Pulmonary artery endothelial cell (primary cell): ENCODE measurements at places on chromosomes 7 and 10. TPM values are rescaled to one million over a fixed set of nuclear protein-coding genes. Genes with fewer than 3 reads are reported as not detected.

GRCh38 chr7:5589819-5590595, 166.4 kb upstream of the TNRC18 start:
- no peak for DNase-seq

SYT15B gene
- not detected in 2 replicates for total RNA-seq

DNA sequence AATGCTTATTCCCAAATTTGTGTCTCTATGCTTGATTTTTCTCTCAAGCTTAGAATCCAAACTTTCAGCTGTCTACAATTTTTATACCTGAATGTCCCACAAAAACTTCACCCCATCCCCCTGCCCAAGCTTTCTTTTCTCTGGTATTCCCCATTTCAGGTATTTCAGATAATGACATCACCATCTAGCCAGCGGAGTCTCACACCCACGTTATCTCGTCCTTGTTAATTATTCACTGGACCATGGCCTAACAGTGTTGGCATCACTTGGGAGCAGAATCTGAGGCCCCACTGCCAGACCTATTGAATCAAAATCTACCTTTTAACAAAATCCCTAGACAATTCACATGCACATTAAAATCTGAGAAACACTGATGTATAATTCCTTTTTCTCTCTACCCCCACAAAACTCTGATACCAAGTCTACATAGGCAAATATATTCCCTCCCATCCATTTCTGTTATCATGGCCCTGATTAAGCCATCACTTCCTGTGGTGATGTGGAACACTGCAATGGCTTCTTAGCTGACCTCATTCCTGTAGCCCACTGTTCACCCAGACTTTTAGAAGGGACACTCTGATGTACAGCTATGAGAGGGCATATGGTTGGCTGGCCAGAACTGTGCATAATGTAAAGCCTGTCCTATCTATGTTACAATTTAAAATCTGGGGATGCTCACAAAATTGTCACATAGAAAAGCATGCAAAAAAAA, 31.4 kb downstream of the ZNF438 start:
- no peak for DNase-seq

HOXA3 gene
- total RNA-seq = 0.53 and 0.66 TPM in 2 replicates

WEE2 gene
- not detected in 2 replicates for total RNA-seq

GRCh38 chr10:13514296-13514695, 14.5 kb downstream of the BEND7 start:
- no peak for DNase-seq

DNA sequence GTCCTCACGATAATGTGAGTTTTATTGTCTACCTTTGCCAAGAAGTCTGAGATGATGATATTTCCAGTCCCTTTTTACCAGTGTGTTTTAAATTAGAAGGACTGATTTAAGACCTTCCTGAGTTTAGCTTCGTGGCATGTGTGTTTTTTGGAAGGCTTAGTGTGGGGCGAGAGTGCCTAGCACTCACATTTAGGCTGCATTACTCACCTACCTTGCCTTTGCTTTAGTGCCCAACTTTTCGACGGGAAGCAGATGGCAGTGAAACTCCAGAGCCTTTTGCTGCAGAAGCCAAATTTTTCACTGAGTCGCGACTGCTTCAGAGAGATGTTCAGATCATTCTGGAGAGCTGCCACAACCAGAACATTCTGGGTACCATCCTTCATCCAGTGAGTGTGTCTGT, 50.9 kb downstream of the SND1 start:
- DNase-seq = no peak

GRCh38 chr10:100569687-100570481, 34.1 kb downstream of the HIF1AN start:
- no peak for DNase-seq

DNA sequence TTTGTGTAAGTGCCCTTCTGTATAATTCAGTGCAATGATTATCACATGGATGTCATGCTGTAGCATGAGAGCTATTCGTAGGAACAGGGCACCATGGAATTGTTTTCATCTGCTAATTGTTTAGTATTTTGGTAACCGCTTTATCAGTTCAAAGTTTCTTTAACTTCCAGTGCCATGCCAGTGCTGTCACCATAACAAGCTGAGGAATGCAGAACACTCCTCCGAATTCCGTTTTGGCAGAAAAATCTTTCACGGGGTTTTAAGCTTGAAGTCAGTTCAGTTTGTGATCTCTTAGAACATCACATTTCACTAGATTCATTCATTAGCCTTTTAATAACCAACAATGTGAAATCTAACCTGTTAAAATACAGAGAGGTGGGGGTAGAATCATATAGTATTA, 117.2 kb upstream of the SEMA3C start:
- DNase-seq = no peak

ASAH2B gene
- 2.0 and 2.3 TPM in 2 replicates for total RNA-seq

ITIH5 gene
- total RNA-seq = not detected in 2 replicates

DNA sequence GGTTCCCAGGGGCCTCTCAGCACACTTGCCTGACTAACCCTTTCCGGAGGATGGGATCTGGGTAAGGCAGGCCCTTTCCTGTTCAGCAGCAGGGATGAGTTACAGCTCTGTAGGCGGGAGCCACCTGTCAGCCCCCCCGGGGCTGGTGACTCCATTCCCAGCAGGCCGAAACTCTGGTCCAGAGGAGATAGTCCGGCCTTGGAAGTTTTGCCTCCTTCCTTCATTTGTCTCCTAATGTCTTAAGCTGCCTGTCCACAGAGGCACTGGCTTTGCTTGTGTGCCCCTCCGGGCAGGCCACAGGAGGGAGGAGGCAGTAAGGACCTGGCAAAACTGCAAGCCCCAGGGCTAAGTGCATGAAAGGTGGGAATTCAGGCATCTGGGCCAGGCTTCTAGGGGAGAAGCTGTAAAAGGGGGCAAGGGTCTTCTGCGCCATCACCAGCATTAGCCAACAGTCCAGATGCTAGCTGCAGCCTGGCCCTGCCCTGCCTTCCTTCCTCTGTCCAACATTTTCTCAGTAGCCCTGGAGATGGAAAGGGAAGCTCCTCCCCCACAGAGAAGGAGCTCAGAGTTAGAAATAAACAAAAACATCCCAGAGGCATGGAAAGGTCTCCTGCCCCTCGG, 1.2 kb downstream of the ADIRF start:
- DNase-seq = no peak

GRCh38 chr7:7765422-7765821, 47.0 kb upstream of the RPA3 start:
- no peak for DNase-seq

- no peak for DNase-seq
Observed at GRCh38 chr7:42720991-42721796, 190.7 kb downstream of the C7orf25 start.

A1CF gene
- total RNA-seq = not detected in 2 replicates

- no peak for DNase-seq
Observed at GRCh38 chr7:1923409-1924257, 253.6 kb downstream of the ELFN1 start.

- DNase-seq = peak; percentile 53
Observed at GRCh38 chr10:35058134-35058533, 32.0 kb downstream of the CUL2 start.

RAB19 gene
- 0.33 TPM in 1 of 2 replicates, not detected in the other for total RNA-seq

MAP3K8 gene
- total RNA-seq = 5.8 and 7.4 TPM in 2 replicates

EGR2 gene
- total RNA-seq = 0.04 and 0.07 TPM in 2 replicates

- DNase-seq = no peak
Observed at GRCh38 chr10:943334-944033, 12.0 kb upstream of the LARP4B start.

DNA sequence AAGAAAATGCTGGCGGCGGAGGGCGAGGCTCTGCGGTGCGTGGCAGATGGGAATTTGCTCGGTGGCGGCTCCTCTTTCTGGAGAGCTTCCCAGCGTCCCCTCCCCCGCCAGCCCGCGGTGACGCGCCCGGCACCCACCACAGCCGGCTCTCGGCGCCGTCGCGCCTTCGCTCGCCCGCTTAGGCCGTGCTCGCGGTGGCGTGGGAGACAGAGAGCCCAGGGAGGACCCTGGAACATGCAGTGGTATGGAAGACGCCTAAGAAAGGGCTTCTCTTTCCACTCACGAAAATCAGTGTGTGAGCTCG, 576 bp upstream of the CSGALNACT2 start:
- no peak for DNase-seq

GRCh38 chr7:156929789-156930539, 19.5 kb upstream of the NOM1 start:
- no peak for DNase-seq

- no peak for DNase-seq
Observed at GRCh38 chr7:81209059-81209458, 290.2 kb upstream of the SEMA3C start.

GRCh38 chr7:77866786-77867536, 68.4 kb downstream of the PHTF2 start:
- DNase-seq = peak; percentile 26

DNA sequence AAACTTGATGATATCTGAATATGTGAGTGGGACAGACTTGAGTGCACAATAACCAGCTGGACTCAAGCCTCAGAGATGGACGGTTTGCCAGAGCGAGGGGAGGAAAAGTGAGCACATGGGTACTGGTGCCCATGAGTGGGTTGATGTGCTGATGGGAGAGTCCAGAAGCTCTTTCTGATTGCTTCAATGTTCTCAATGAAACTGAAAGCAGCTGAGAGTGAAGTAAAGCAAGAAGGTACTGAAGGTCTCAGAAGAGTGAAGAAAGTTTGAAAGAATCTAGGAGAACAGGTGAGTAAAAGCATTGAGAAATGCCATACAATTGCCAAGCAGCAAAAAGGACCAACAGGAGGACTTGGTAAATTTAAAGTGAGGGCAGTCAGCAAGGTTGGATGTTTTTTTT, 28.6 kb downstream of the CTTNBP2 start:
- DNase-seq = no peak

DNA sequence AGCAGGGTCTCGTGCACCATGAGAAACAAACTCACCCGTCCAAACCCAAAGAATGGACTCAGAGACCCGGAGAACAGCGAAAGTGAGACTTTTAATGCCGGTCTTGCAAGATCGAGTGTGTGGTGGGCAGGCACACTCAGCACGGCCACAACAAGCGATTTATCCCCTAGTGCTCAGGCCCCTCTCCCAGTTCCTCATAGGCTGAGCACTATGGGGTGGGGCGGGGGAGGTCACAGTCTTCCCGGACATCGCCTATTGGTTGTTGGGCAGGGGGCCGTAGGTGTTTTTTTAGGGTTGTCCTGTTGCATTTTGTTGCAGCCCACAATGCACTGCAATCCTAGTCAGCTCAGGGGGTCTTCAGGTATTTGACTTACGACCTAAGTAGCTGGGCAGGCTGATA, 608.3 kb upstream of the FOXK1 start:
- DNase-seq = no peak

- no peak for DNase-seq
Observed at GRCh38 chr10:94617389-94617944, 66.1 kb upstream of the CYP2C18 start.

ADCY1 gene
- 0.26 and 0.32 TPM in 2 replicates for total RNA-seq

ASAH2 gene
- 0.46 and 1.7 TPM in 2 replicates for total RNA-seq

DNA sequence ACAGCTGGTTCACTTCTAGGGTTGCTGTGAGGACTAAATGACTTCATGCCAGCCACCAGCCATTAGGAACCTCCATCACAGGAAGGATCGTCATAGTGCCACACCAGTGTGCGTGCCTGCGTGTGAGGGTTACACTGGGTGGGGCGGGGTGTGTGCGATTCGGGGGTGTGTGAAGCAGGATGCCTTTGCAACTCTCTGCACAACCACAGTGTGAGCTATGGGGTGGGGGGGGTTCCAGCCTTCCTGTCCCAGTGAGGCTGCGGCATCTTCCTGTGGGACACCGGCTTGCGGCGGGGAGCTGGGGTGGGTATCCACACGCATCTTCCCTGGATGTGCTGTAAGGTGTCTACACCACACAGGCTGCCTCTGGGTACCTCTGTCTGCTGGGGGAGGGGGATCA, 6.9 kb upstream of the ELFN1 start:
- no peak for DNase-seq

- DNase-seq = no peak
Observed at GRCh38 chr7:42208572-42208971, 28.4 kb downstream of the GLI3 start.

CAV2 gene
- total RNA-seq = 239 and 270 TPM in 2 replicates

CTAGE6 gene
- 0.07 and 0.39 TPM in 2 replicates for total RNA-seq

DNA sequence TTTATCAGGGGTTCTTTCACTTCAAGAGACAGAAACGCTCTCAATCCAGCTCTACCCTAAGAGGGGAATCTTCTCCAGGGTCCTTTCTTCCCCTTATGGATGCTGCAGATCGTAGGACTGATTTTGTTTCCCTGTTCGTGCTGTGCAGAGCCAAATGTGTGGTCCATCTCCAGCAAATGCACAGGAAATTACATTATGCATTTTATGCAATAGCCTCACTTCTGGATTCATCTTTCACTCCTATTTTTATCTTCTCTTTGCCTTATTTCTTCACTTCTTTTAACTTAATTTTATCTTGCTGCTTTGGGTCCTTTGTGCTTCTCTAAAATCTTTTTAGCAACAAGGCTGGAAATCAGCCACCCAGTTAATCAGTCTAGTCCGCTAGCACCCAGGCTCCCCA, 184.5 kb upstream of the INHBA start:
- no peak for DNase-seq

DNA sequence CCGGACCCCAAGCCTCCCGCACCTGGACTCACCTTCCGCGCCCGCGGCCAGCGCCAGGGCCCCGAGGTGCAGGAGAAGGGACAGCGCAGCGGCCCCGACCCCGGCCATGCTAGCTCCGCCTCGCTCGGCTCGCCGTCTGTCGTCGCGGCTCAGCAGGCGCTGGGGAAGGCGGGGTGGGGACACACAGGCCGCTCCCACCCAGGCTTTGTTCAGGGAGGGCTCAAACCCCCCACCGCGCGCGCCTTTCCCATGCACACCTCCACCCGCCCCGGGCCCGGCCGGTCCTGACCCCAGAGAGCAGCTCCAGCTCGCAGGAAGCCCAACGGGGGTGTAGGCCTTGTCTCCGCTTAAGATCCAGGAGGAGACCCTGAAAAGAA, at the start of gene KCP:
TSS of gene KCP (minus strand) at position 141 of the 377 bp plus-strand sequence. CDS start at position 108, 33 bp downstream.
- no peak for DNase-seq

GRCh38 chr7:104931181-104931781, 82.7 kb upstream of the KMT2E start:
- DNase-seq = no peak

DNA sequence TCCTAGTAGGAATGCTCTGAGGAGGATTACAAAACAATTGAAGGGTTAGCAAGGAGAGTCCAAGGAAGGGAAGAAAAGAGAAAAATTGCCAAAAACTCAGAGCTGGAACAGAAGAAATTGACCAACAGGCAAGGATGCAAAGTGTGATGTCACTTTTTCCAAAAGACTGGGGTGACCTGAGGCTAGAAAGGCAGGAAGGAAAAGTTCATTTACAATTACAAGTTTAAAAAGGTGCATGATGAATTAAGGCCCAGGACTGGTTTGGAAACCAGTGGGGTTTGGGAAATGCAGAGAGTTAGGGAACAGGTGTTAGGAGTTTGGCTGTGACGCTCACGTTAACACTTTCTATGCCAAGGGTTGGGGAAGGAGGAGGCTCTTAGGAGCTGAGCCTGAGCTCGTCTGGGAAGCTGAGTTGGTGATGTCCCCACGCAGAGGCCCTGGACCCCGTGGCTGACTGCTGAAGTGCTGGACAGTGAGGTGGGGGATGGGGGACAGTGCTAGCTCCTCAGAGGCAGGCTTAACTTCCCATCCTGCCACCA, 92.6 kb upstream of the PODXL start:
- DNase-seq = no peak

GRCh38 chr7:140342727-140343514, 55.4 kb downstream of the SLC37A3 start:
- DNase-seq = no peak

FAS gene
- total RNA-seq = 16.8 and 30.2 TPM in 2 replicates
